Esophagus squamous epithelium (tissue), 5 donors: ENCODE measurements at places on chromosomes 6 and 20. TPM values are rescaled to one million over a fixed set of nuclear protein-coding genes. Genes with fewer than 3 reads are reported as not detected.

DNA sequence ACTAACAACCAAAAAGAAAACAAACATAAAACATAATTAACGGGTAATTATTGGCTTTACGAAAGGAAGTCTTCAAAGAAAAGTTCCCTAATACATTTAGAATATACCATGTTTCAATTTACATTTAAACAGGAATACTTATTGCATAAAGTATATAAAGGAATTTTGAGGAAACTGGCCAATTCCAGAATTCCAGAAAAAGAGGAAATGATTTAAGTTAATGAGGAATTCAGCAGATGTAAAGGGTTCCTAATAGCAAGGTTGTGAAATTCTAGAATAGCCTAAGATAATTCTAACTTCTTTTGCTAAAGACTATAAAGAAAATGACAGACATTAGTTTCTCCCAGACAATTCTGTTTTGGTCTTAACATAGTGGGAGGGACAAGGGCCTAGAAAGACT is 35.0 kb downstream of the DTNBP1 start:
- no peak for DNase-seq

GRCh38 chr6:130843575-130844320 is 16.5 kb downstream of the SMLR1 start:
- no peak for DNase-seq

GRCh38 chr20:45034436-45034835 is 66.5 kb downstream of the KCNS1 start:
- DNase-seq: no peak

GRCh38 chr6:53398247-53399026 is 49.7 kb upstream of the ELOVL5 start:
- DNase-seq: no peak

- no peak for DNase-seq
Measured at GRCh38 chr6:43268782-43269272, 25.5 kb downstream of the TTBK1 start.

DNA sequence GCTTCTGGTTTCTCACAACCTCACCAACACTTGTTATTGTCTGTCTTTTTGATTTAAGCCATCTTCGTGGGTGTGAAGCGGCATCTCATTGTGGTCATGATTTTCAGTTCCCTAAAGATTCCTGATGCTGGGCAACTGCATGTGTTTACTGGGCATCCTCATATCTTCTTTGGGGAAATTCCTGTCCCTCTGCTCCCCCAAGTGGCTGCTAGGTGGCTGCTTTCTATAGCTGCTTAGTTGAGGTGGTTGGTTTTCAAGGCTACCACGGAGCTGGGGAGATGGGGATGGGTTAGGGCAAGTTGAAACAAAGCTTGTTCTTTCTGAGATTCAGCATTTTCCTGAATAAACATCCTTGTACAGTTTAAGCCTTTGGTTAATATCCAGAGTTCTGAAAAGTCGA is 403.9 kb upstream of the SULF2 start:
- DNase-seq: no peak

GRCh38 chr6:134447423-134447822 is 129.5 kb upstream of the SGK1 start:
- DNase-seq: no peak

DNA sequence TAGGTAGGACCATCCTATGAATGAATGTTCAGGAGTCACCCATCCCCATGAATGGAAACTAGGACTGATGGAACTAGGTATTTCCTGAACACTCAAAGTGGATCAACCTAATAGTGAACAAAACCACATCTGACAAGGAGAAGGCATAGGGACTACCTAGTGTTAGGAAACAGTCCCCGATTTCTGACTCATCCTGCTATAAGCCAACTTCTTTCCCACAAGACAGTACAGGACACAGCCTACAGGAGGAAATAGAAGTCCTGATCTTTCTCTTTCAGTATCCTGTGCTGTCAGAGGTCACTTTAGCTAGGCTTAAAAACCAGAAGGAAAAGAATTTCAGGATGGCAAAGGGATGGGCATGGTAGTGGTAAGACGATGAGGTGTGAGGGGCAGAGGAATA is 19.5 kb upstream of the GMDS start:
- no peak for DNase-seq

- no peak for DNase-seq
Measured at GRCh38 chr6:25889877-25890853, 16.1 kb upstream of the SLC17A3 start.

DNA sequence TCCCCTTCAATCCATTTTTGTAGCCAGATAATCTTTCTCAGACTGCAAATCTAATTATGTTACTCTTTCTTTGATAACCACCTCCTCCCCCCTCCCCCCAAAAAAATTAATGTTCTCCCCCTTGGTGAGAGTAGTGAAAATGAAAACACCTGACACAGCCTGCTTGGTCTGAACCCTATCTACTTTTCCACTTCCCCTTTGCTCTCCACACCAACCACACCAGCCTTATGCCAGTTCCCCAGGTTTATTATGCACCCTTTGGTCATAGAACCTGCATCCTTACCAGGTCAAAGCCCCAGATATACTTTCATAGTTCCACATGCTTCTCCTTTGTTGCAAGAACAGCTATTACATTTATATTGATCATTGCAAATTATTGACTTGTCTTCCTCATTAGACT is 19.4 kb downstream of the PFDN4 start:
- no peak for DNase-seq

DNA sequence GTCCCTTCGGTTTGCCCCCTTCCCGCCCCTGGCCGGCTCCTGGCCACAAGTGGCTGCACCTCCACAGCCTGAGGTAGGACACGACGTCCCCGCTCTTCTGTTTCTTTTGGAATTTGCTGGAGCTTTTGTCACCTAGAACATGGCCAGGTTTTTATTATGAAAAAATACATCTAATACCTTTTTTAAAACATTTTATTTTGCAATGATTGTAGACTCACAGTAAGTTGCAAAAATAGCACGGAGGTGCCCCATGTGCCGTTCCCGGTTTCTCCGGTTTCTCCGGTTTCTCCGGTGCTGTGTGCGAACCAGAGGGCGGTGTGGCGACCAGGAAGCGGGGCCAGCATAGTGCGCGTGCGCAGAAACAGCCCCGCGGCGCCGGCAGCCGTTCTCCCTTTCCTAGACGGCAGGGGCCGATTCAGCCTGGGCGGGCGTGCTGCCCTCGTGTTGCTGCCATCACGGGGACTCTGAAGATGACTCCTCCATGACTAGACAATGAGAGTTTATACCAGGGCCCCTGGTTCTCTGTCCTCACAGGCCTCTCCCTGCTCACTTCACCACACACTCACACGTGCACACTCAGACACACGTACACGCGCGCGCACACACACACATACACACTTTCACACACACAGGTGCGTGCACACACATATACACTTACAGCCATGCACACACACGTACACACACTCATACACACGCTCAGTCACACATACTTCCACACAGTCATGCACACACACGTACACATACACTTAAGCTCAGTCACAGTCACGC is 102.1 kb downstream of the TMEM242 start:
- DNase-seq: no peak

ARMH2 gene
- total RNA-seq: not detected

TRIM40 gene
- not detected for total RNA-seq
